Epithelial cell of proximal tubule (primary cell): ENCODE measurements at places on chromosomes 4 and X.
A peak's percentile ranks its signal among the peaks of the same experiment; 100 is the strongest.

DNA sequence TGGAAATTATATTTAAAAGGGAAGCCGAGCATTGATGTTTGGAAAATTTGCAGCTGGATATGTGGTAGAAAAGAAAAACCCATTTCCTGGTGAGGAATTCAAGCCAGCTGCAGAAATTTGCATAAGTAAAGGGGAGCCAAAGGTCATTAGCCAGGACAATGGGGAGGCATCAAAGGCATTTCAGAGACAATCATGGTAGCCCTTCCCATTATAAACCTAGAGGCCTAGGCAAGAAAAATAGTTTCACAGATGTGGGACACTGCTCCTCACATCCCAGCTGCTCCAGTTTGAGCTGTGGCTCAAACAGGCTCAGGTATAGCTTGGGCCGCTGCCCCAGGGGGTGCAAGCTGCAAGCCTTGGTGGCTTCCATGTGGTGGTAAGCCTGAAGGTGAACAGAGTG lies 35.8 kb downstream of the NAP1L3 start:
- no peak for DNase-seq

DNA sequence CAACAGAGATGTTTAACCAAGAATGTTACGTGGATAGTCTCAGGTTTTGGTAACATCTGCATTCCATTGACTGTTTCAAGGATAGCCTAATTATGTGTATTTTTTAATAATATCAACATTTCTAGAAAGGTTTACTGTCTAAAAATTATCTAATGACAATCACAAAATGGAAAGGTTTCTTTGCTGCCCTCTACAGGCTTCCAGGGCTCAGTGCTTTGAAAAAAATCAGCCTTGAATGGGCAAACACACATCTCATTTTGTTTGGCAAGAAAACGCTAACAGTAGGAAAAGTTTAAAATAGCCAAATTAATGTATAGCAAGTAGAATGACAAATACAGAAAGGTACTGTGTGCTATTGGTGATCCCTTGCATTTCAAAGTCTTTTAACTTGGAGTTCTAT lies 223.4 kb upstream of the PRPS2 start:
- no peak for DNase-seq

GRCh38 chrX:118528071-118528737 lies 32.6 kb downstream of the DOCK11 start:
- no peak for DNase-seq

DNA sequence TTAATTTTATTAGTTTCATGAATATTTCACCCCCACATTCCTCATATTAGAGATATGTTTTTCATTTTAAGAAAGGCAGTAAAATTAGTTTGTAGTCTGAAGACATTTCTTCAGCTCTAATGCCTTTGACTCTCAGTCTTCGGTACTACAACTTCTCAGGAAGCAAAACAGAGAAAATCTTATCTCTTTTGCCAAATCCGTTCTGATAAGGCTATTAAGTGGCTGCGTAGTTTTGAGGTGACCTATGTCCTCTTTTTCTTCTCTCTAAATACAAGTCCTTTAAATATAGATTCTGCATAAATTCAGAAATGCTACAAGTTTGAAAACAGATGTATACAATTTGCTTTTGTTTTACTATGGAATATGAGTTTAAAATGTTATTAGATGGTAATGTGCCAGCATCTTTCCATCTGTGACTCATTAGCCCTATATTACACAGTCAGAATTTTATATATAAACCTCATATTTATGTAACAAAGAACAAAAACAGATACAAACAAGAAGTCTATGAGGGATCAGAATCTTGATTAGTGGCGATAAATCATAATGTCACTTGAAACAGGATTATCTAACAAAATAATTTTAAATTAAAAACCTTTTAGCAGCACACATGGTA lies 181.2 kb upstream of the ETNPPL start:
- DNase-seq: no peak

GRCh38 chr4:27016551-27016950 lies 155.9 kb downstream of the STIM2 start:
- DNase-seq: no peak

DNA sequence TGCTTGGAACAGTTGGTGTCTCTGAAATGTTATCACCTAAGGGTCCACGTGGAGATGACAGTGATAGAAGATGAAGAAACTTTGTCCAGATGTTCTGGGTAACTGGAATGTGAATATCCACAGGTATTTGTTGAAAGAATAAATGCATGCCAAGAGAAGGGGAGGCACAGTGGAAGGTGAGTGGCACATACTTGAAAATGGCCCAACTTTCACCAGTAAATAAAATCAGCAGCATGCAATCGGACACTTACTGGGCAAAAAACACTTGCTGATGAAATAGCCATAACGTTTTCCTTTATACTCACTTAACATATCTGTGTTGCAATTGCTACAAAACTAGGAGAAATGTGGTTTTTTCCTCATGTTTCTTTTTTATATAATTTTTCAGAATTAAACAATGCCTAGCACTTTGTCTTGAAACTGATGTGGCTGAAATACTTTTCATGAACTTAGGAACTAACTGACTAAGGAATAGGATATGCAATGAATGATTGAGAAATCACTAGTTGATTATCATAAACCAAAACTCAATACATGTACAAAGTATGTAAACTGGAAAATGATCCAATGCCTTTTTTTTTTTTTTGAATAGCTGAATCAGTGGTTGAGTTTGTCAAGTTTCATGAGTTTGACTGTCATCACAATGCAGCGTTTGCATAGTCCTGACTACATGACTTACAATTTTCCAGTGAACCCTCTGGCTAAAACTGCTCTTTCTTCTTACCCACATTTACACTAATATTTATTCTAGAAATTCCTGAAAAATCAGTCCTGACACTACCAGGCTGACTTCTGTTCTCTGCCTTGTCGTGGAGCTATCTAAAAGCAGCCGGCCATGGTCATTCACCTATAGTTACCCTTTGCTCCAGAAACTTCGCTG lies 127.4 kb downstream of the CPE start:
- DNase-seq: no peak

DNA sequence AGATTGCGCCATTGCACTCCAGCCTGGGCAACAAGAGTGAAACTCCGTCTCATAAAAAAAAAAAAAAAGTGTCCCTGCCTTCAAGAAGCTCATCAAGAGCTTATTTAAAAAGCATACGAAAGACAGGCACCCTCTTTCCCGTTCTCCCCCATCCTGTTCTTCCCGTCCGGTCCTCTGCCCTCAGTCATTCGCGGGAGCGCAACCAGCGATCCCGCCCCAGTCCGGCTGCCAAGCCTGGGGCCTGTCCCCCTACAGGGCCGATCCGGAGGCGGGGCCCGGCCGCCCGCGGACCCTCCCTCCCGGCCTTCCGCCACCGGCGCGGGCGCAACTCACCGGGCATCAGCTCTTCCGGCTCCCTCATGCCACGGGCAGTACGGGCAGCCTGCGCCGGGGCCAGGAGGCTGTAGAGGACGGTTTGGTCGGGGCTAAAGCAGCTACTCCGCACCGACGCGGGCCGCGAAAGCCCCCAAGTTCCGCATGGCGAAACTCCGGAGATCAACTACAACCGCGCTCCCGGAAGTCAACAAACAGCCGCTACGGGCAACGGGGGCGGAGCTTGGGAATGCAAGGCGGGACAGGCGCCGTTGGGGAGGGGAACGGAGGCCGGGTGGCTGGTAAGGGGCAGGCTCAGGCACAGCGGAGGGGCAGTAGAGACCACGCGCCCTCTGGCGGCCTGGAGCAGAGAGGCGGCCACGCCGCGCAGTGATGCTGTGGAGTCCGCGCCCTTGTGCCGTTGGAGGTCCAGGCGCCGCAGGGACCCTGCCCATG lies at the start of gene RPGR:
Gene RPGR, minus strand, starts transcription at position 503 of the 768 bp plus-strand sequence. Its CDS starts 142 bp downstream, at position 361.
- peak; percentile 36 for DNase-seq

DNA sequence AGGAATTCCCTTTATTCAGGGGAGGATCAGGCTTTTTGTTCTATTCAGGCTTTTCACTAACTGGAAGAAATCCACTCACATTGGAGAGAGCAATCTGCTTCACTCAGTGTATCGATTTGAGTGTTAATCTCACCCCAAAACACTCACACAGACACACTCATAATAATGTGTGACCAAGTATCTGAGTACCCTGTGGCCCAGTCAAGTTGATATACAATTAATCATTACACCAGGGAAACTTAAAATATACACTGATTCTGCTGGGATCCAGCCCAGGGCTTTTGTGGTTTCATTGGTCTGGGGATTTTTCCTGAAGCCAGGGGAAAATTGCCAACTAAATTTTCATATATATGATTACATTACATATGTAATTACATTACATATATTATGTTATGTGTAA lies 44.0 kb upstream of the GATB start:
- no peak for DNase-seq

GRCh38 chr4:2923141-2923551 lies 40.1 kb downstream of the NOP14 start:
- DNase-seq: peak; percentile 26

DNA sequence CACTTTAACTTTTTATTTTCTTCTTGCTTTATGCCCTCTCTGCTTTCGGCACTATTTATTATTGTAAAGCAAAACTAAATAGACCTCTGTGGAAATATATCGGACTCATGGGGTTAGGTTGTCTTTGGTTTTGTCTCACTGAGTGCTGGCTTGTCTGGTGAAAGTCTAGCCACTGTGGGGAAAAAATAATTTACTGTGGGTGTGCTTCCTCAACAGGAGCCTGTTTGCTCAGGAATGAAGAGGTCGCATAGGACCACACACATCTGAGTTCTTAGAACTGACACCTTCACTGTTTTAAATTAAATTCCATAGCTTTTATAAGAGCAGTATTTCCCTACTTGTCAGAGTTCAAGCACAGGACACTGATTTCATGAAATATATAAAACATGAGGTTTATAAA lies 103.0 kb upstream of the BMPR1B start:
- DNase-seq: no peak

DNA sequence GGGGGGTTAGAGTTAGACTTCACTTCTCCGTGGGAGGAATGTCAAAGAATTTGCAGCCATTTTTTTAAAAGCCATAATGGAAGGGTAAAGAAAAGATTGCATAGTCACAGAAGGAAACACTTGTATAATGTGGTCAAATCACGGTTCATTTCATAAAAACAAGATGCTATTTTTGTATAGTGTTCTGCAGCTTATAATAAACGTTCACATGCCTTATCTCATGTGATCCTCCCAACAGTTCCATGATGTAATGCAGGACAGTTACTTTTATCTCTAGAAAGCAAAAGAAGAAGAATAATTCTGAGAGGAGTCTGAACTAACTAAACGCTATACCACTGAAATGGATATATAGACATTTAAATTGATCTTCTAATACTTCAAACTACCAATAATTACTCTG lies 71.3 kb upstream of the CAMK2D start:
- DNase-seq: no peak

- no peak for DNase-seq
These were observed 81.6 kb downstream of the FBXO8 start for GRCh38 chr4:174201871-174202270.

DNA sequence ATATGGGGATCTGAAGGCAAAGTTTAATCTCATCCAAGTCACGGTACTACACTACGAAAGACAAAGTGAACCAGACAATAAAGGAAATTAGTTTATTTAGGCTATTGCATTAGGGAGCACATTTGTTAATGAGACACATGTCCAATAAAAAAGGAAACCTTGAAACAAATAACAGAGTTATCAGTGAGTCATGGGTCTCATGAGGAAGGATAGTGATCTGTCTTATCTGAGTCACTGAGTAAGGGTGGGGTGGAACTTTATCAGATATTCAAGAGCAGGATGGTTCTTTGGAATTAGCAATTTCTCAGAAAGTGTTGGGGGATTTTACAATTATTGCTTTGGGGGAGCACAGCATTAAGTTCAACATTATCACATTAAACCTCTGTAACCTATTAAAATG lies 188.9 kb upstream of the IL1RAPL1 start:
- DNase-seq: no peak

DNA sequence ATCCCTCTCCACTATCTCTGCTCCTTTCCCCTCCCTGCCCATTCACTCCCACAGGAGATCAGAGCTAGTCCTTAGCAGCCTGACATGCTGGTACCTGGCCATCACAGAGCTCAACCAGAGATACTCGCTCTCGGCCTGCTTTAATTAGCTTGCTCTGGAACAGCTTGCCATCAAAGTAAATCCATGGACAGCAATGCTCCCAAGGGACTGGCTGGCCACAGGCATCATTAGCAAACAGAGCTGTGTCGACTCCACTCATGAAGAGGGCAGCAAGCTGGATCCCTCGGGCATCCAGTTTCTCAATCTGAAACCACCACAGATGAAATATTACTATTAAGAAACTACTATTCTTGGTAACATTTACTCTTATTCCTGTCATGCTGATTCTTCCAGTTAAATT lies 43.4 kb upstream of the PHF8 start:
- DNase-seq: no peak

- DNase-seq: no peak
These were observed 306.9 kb upstream of the SLIT2 start for GRCh38 chr4:19944806-19945205.

- no peak for DNase-seq
These were observed 792 bp downstream of the PPID start for GRCh38 chr4:158722291-158722916.

DNA sequence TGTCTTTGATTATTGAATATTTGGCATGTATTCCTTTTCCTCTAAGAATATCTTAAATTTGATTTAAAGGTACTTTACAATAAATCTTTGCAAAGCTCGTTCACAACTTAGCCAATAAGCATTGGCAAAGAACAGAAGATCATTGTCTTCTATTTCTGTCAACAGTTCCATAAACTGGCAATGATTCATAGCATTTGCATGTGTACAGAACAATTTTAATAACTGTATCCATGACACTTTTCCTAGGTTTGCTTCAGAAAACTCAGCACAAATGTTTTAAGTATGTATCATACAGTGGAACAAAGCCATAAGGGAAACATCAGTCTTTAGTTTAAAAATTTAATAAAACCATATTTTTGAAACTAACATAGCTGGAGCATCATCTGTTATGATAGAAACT lies 462.7 kb upstream of the RPS6KA3 start:
- no peak for DNase-seq

DNA sequence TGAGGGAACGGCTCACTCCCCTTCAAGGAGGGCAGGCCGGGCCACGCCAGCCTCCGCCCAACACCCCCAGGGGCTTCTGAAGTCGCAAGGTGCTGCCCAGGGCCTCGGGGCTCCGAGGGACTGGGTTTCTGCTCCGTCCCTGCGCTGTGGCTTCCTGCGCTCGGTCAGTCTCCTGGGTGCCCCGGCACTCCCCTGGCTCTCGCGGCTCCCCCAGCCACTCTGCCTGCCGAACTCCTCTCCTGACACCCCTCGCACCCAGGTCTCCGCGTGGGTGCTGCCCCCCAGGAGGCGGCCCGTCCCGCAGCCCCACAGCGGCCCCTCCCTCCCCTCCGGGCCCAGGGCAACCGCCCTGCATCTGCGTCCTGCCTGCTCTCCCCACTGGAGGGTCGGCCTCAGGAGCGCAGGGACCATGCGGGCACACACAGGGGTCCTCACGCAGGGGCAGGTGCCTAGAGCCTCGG lies 151.9 kb downstream of the AFAP1 start:
- DNase-seq: no peak

DNA sequence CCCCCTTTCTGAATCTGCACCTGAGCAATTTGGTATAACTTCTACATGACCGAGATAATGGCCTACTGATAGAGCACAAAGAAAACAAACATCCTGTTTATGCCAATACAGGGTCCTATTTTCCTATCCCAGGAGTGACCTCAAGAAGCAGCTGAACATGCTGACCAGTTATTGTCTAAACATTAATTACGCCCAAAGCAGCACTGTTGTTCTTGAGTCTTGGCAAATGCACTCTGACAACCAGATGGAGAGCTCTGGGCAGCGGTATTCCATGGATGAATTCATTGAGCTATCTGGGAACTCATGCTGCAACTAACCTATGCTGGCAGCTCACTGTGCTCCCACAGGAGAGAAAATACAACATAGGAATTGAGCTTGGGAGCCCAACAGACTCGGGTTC lies 52.6 kb downstream of the PCYT1B start:
- no peak for DNase-seq
